ENCODE measurements at places on chromosomes 16 and 17. TPM values are rescaled to one million over a fixed set of nuclear protein-coding genes. Genes with fewer than 3 reads are reported as not detected.

Gene PLEKHG4
- total RNA-seq: 5.4 TPM

Gene C17orf107
- total RNA-seq: 1.3 TPM

Gene HIGD1B
- total RNA-seq: 1.8 TPM

Gene DCAF7
- total RNA-seq: 48.4 TPM

Data from posterior vena cava (tissue), 2 donors.